ENCODE measurements at places on chromosomes 4 and X.

DNA sequence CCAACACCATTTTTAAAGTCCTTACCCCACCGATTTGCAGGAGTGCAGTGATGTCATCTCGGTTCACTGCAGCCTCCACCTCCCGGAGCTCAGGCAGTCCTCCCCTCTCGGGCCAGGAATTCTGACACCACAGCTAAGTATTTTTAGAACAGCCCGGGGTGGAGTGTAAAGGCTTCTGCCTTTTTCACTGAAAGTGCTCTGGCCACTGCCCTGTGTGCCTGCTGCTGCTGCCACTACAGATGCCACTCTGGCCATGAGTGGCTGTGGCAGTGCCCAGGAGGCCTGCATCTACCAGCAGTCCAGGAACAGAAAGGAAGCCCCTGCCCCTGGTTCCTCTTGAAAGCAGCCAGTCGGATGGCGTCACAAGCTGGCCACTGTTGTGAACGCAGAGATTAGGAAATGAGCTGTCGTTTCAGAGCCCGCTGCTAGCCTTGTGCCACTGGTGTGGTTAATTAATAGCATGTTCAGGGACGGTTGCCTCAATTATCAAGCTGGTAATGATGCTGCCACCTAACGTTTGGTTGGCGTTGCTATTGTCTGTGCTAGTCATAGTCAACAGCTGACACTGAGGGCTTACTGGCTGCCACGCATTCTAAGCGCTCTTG, 23.6 kb upstream of the TBC1D14 start:
- DNase-seq: peak; percentile 49

- peak; percentile 77 for DNase-seq
Measured at GRCh38 chrX:40013266-40014195, 84.2 kb downstream of the BCOR start.

GRCh38 chr4:55980725-55981124, 32.0 kb downstream of the CEP135 start:
- DNase-seq: no peak

DNA sequence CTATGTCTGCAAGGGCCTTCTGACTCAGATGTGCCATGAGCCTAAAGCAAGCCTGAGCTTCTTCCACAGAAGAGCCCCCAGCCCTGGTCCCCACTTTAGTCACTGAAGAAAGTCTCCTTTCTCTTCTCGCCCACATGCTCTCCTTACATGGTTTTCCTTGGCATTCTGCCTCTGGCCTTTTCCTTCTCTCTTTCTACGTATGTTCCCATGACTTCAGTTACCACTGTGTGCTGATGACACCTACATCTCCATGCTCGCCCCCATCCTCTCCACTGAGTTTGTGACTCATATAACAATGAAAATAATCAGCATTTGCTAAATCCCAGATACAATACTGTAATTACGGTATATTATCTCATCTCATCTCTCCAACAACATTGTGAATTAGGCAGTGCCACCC, 149.3 kb downstream of the AMMECR1 start:
- DNase-seq: no peak

GRCh38 chr4:114488301-114488982, 110.2 kb upstream of the UGT8 start:
- DNase-seq: no peak

DNA sequence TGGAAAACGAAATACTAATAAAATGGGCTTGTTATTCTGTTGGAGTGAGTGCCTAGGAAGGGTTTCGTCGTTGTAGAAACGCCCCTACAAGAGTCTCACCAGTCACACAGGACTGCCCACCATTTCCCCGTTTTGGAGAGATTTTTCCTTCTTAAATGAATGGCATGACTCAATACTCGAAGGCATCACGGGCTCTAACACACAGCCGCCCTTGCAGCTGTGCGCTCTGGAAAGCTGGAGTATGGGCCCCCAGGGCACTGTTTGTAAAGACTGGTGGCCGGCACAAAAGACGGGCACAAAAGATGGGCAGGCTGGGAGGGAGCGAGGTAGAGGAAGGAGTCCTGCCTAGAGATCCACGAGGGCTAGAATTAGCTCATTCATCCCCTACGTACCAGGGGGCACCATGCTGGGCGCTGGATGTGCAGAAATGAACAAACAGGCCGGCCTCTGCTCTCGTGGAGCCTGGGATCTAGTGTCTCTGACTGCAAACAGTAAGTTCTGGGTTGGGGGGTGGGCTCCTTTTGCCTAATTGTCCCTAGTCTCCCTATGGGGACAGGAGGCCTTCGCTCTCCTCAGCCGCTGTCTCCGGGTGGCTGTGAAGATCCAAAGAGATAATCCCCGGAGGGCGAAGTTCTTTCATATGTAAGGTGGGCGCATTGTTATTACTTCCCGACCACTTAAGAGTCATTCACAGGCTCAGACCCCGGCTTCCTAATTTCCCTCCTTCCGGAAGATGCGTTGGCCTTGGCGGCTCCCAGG, 1.0 kb upstream of the SFRP2 start:
- no peak for DNase-seq

DNA sequence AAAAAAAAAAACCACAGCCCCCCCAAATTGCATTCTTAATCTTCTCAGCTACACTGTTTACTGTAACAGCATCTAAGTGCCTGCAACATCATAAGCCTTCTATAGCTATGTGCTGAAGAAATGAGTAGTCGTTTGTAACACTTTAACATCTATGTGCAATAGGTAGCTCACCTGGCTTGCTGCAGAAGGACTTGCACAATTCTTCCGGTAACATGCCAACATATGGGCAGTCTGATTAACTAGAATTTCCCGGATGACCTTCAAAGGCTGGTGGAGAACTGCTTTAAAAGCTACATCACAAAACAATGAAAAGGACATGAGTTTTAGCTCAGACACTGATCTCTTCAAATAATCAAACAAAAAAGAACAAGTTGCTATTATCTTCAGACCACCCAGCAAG, 52.9 kb downstream of the METTL14 start:
- DNase-seq: no peak
